IMR-90 (cell line): ENCODE measurements at places on chromosomes 12 and 14. TPM values are rescaled to one million over a fixed set of nuclear protein-coding genes. Genes with fewer than 3 reads are reported as not detected.

KRT6C gene
- not detected in 2 replicates for total RNA-seq

- H3K4me1 ChIP-seq: no peaks in the 10 kb centered on the region
- H3K4me3 ChIP-seq: no peak overlapping the region
- H3K27ac ChIP-seq: no peak overlapping the region
- DNase-seq: no peak
These were observed 165.0 kb upstream of the GZMB start for GRCh38 chr14:24798911-24799462.

DNA sequence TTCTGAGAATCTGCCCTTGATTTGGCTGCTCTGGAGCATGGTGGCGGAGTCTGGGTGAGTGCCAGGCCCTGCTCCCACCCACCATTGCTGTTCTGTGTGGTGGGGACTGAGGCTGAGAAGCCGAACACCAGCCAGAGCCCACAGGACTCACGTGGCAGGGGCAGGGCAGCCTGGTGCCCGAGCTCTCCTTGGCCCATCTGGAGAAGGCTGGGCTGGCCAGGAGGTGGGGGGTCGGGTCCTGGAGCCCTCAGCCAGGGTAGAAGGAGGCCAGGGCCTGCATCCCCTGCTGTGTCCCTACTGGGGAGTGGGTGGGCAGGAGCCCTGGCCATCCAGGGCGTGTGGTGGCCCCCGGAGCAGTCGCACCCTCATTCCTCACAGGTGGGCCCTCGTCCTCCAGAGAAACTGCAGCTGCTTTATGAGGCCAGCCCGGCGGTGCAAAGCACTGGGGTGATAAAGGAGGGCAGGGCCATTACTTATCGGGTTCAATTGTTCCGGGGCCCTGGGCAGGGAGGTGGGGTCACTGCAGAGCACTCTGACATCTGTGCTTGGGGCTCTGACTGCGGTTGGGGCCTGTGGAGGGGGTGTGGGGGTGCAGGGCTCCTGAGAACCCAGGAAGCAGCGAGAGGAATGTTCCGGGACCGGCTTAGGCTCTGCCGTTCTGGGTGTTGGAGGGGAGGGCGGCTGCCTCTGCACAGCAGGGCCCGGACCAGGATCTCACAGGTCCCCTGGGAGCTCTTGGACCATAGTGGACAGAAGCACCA, 217.5 kb upstream of the C14orf180 start:
- H3K27me3 ChIP-seq: no peaks in the 10 kb centered on the region
- DNase-seq: no peak

BBOF1 gene
- total RNA-seq: 1.6 and 1.7 TPM in 2 replicates

IL22 gene
- not detected in 2 replicates for total RNA-seq

- H3K27ac ChIP-seq: peak overlapping the region; percentile 49
- peaks cover 25% of the 10 kb centered on the region for H3K4me1 ChIP-seq
- peak; percentile 98 for DNase-seq
- no peaks in the 10 kb centered on the region for H3K36me3 ChIP-seq
- H3K4me3 ChIP-seq: no peak overlapping the region
These were observed 77.8 kb downstream of the VCPKMT start for GRCh38 chr14:50038398-50039119.

- no peaks in the 10 kb centered on the region for H3K4me1 ChIP-seq
- no peak overlapping the region for H3K27ac ChIP-seq
- no peaks in the 10 kb centered on the region; the same call in 1 of the 2 replicates for H3K27me3 ChIP-seq
- H3K4me3 ChIP-seq: no peak overlapping the region
- no peak for DNase-seq
These were observed 39.5 kb upstream of the NT5DC3 start for GRCh38 chr12:103880299-103881142.
